Esophagus squamous epithelium (tissue), 5 donors: ENCODE measurements at places on chromosomes 5 and 9.

GRCh38 chr9:79195879-79196278 lies 375.9 kb upstream of the TLE4 start:
- DNase-seq: no peak

GRCh38 chr9:28121366-28121765 lies 548.1 kb upstream of the C9orf72 start:
- DNase-seq: no peak

GRCh38 chr5:5416733-5417132 lies 5.7 kb upstream of the ICE1 start:
- DNase-seq: no peak

DNA sequence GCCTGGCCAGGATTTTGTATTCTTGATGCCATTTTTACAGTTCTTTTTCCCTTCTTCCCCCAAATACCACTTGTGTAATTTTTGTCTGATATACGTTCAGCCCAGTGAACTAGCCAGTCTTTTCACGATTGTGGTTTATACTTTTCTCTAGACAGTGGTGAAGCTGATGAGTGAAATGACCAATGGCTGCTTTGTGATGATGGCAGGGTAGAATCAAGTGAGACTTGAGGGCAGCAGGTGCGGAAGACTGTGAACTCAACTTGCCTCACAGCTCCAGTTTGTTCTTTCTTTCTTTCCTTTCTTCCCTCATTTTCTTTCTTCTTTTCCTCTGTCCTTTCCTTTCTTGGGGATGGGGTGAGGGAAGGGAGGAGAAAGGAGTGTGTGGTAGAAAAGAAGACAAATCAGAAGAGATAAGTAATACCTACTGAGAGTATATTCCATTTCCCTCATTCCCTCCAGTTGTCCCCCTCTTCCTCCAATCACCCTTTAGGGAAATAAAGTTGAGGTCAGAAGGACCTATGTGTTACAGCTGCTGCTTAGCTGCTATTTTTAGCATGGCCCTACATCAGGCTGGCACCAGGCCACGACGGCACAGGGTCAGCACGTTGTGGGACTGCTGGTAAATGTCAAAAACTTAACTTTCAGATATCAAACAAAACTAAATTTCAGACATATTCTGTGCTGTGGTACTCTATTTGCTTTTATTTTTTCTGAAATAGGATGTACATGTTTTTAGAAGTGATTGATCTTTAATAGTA lies 12.3 kb downstream of the ZSWIM6 start:
- no peak for DNase-seq

- DNase-seq: no peak
Measured at GRCh38 chr9:96023486-96023885, 148.0 kb downstream of the ERCC6L2 start.

DNA sequence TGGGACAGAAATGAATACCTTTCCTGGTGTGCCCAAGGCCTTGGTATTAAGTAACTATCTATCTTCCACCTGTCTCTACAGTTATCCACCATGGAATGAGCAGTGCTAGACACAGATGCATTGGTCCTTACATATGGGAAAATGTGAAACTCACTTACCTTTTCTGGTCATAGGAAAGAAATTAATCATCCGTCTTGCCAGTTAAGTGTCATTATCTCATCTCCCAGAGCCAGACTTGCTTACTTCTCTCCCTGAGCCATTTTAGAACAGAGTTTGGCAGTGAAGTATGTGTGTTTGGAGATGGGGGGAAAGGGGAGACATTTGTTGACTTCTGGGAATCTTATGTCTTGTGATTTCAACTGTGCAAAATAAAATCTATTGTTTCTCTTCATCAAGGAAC lies 1211.0 kb upstream of the CDH6 start:
- DNase-seq: no peak

DNA sequence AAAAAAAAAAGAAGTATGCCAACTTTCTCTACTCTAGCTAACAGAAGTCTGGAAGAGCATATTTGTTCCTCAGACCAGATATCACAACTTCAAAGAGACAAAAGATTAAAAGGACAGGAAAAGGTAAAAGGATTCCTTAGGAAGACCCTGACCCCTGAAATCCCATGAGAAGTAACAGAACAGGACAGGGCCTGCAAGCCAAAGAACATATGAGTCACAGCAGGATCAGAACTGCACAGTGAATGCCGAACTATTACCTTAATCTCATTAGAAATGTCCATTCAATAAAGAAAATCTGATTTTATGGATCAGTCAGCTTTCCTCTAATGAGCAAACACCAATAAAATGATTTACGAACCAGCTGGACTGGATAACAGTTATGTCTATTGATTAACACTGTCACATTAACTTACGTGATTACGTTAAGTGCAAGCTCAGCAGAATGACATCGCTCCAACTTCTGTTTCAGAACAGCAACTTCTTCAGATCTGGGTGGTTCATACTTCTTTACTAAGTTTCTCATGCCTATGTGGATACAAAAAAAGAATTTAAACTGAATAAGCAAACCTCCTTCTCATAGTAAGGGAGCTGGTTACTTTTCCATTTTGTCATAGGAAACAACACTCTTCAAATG lies 13.6 kb downstream of the CCNH start:
- no peak for DNase-seq

- no peak for DNase-seq
Measured at GRCh38 chr9:83218411-83219090, 155.6 kb upstream of the RASEF start.

DNA sequence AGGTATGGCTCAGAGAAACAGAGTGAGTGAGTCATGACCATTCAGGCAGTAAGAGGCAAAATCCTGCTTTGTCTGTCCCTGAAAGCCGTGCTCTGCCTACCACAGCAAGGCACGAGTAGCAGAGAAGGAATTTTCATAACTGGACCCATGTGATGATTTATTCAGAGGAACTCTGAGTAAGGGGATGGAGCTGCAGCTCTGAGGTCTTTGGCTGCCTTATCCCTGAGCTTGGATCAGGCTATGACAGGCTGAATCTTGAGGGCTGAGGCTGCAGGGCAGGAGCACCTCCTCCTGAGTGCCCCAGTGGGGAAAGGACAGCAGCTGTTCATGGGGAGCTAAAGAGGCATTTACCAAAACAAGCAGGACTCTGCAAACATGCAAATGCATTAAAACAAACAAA lies 183.4 kb downstream of the PAPPA start:
- no peak for DNase-seq

- DNase-seq: no peak
Measured at GRCh38 chr5:69032009-69032408, 61.8 kb upstream of the SLC30A5 start.

DNA sequence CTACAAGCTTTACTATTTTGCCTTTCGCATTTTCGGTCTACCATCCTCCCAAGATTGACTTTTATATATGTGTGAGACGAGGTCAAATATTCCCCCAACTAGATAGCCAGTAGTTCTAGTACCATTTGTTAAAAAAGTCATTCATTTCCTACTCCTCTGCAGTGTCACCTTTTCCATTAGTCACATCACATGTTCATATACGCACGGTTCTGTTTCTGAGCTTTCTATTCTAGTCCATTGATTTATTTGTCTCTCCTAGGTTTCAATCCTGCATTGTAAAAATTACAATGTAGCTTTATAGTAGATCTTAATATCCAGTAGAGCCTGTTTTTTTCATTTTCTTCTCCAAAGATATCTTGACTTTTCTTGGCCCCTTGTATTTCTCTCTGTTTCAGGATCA lies 528.7 kb upstream of the TRPC7 start:
- DNase-seq: no peak

- DNase-seq: no peak
Measured at GRCh38 chr9:97057651-97058050, 18.7 kb upstream of the CTSV start.

DNA sequence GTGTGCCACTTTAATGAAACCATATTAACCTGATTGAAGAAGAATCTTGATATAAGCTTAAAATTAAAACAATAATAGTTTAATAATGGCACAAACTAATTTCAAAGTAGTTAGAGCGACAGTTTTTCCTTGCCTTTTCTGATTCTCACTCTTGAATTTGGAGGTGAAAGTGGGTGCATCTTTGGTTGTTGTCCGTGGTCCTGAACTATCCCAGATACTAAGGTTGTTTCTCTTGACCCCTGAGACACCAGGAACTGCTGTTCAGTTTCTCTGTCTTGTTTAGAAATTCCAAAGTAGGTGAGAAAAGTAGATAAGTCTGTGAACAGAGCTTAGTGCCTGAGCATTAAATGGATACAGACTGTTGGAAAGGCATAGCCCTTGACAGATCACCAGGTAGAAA lies 274.7 kb downstream of the FBXL7 start:
- no peak for DNase-seq

DNA sequence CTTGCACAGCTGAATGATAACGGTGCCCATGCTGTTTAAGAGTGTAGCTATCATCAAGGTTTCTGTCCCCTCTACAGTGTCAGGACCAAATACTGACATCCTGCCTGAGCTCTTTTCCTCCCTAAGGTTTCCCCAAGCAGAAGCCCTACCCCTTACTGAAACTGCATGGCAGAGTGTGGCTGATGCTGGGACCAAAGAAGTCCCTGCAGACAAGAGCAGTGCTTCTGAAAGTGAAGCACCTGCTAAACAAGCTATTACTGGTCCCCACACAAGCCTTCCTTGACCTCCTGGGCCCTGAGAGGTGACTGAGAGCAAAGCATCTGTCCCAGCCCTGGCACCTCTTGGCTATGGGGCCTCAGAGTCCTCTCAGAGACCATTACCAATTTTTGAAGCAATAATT lies 56.1 kb downstream of the CFAP90 start:
- DNase-seq: no peak
